ENCODE measurements at places on chromosomes 4 and X.

DNA sequence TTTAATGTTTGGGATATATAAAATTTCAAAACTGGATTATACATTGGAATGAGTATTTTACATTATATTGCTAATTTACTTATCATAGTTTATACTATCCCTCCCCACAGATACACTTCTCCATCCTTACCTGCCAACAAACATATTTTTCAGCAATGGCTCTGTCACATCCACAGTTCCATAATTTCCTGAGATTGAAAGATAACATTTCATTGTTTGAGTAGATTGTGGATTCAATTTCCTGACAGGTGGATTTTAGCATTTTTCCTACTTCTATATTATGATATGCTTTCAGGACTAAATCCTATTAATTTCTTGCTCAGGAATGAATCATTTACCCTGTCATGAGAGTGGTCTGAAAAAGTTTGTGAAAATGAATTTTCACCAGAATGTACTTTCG is 115.3 kb upstream of the KLHL4 start:
- DNase-seq = no peak

GRCh38 chr4:19924761-19925160 is 326.9 kb upstream of the SLIT2 start:
- no peak for DNase-seq

DNA sequence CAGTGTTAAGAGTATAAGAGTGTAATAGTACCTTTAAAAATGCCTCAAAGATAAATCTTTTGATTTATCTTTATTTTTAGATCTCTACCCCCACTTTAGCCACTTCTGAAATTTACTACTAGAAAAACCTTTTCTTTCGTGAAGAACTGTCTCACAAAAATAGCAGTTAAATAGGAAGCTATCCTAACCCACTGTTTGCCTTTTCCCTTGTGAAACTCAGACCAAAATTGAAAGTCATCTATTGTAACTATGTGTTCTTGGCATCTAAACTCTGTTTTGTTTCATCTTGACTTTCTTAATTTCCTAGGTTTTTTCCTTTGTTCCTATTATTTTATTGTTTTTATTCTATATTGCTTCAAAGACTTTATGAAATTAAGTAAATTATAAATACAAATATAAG is 7.8 kb upstream of the TMEM144 start:
- no peak for DNase-seq

GRCh38 chr4:145776208-145776607 is 96.3 kb downstream of the C4orf51 start:
- no peak for DNase-seq

DNA sequence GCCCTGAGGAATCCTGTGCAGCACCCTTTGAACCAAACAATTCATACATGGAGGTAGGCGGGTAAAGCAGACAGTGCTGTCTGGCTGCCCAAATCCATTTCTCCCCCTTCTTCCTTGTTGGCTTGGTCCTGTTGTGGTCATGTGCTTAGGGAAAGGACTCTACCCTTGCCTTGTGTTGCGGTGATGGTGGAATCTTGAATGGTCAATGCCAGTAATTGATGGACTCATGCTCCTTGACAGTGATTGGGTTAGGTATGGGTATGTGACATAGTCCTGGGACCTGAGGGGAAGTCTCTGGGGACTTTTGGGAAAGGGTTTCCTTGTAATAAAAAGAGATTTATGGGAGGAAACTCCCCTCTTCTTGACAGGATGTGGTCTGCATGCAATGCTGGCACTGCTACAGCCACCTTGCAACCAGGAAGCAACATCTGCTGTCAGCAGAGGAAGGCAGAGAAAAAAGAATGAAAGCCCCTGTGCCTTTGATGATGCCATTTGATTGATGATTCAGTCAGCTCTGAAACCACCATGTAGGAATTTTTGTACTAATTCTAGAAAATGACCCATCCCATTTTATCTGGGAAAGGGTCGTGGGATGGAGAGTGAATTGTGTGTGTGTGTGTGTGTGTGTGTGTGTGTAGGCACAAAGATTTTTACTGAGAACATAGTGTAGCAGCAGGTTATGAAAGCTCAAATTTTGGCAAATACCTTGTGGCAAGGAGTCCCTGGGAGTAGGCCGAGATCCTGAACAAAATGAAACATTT is 30.0 kb upstream of the HUWE1 start:
- DNase-seq = peak; percentile 77

DNA sequence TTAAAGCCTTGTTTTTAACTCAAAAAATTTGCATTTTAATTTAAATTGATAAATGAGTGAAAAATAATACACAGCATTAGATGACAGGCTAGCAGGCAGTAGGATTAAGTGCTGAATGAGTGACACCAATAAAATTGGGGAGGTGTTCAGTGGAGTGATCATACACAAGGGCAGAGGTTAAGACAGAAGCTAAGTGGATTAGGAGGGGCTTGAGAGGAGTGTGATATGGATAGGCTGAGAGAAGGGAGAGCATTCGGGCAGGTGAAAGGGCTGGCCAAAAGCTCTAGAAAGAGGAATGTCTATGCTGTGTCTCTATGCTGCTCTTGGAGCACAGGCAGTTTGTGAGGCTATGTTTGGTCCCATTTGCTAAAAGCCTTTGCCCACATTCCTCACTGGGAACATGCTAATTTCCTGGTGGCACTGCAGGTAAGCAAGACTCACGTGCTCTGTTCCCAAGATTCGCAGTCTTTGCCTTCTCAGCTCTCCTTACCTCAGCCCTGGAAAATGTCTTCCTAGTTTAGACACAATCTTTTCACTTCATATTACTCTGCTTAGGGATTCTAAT is 52.8 kb upstream of the CCSER1 start:
- DNase-seq = no peak
